ENCODE measurements at places on chromosomes 3 and 15. TPM values are rescaled to one million over a fixed set of nuclear protein-coding genes. Genes with fewer than 3 reads are reported as not detected.

Gene UTS2B
- not detected for total RNA-seq

Gene FSIP1
- total RNA-seq: 0.11 TPM

Gene CMTM8
- total RNA-seq: 4.1 TPM

Gene CISH
- total RNA-seq: 50.5 TPM

Gene GADL1
- 0.55 TPM for total RNA-seq

Gene ARNT2
- total RNA-seq: 4.1 TPM

Gene IL16
- total RNA-seq: 4.2 TPM

Gene CHAC1
- total RNA-seq: 93.4 TPM
